Thyroid gland (tissue), 4 donors: ENCODE measurements at places on chromosomes 4 and X. TPM values are rescaled to one million over a fixed set of nuclear protein-coding genes. Genes with fewer than 3 reads are reported as not detected.

The COX7B2 gene
- not detected for total RNA-seq

The PRRG1 gene
- 24.0 TPM for total RNA-seq

The SNX25 gene
- total RNA-seq, result 38.1 TPM

The TAF7L gene
- total RNA-seq, result not detected

The RTL3 gene
- total RNA-seq, result not detected

The BEND4 gene
- total RNA-seq, result not detected

The KLHL5 gene
- total RNA-seq, result 22.8 TPM

The KDR gene
- total RNA-seq, result 128 TPM

The LNX1 gene
- 34.3 TPM for total RNA-seq

The NEUROG2 gene
- not detected for total RNA-seq

The USP17L29 gene
- total RNA-seq, result not detected

The DOK7 gene
- total RNA-seq, result 0.25 TPM

The PDE6B gene
- 9.6 TPM for total RNA-seq

The PPARGC1A gene
- 58.5 TPM for total RNA-seq

The CCDC120 gene
- 5.1 TPM for total RNA-seq

The TMPRSS11F gene
- total RNA-seq, result not detected

The CXorf49 gene
- total RNA-seq, result not detected

The LAMTOR3 gene
- total RNA-seq, result 103 TPM

The TCEANC gene
- 6.9 TPM for total RNA-seq

The EFNB1 gene
- total RNA-seq, result 26.9 TPM

The BEX5 gene
- total RNA-seq, result 19.4 TPM

The NR3C2 gene
- 74.8 TPM for total RNA-seq

The XK gene
- 1.4 TPM for total RNA-seq

The NRK gene
- total RNA-seq, result 0.67 TPM

The VEGFC gene
- 40.2 TPM for total RNA-seq

The SYN1 gene
- total RNA-seq, result not detected

The VCX3A gene
- total RNA-seq, result 0.56 TPM

The CCNB3 gene
- total RNA-seq, result 0.89 TPM

The DGKK gene
- not detected for total RNA-seq

The NAA11 gene
- total RNA-seq, result not detected

The SOWAHB gene
- 5.9 TPM for total RNA-seq

The SAGE1 gene
- total RNA-seq, result not detected

The SCD5 gene
- total RNA-seq, result 47.0 TPM

The PABPC1L2B gene
- not detected for total RNA-seq

The TKTL1 gene
- total RNA-seq, result not detected

The RAB40A gene
- 0.49 TPM for total RNA-seq

The ALB gene
- not detected for total RNA-seq

The PNMA6A gene
- total RNA-seq, result 2.3 TPM

The MTNR1A gene
- total RNA-seq, result not detected

The EFHC2 gene
- 5.5 TPM for total RNA-seq

The CSN1S1 gene
- total RNA-seq, result not detected
